ENCODE measurements at places on chromosomes 11 and 22.

GRCh38 chr11:94938095-94939055 is 35.0 kb downstream of the CWC15 start:
- DNase-seq, result no peak

GRCh38 chr11:2531987-2532703 is 87.3 kb downstream of the KCNQ1 start:
- DNase-seq, result no peak

GRCh38 chr11:47306484-47306844 is 36.5 kb downstream of the MADD start:
- no peak for DNase-seq

DNA sequence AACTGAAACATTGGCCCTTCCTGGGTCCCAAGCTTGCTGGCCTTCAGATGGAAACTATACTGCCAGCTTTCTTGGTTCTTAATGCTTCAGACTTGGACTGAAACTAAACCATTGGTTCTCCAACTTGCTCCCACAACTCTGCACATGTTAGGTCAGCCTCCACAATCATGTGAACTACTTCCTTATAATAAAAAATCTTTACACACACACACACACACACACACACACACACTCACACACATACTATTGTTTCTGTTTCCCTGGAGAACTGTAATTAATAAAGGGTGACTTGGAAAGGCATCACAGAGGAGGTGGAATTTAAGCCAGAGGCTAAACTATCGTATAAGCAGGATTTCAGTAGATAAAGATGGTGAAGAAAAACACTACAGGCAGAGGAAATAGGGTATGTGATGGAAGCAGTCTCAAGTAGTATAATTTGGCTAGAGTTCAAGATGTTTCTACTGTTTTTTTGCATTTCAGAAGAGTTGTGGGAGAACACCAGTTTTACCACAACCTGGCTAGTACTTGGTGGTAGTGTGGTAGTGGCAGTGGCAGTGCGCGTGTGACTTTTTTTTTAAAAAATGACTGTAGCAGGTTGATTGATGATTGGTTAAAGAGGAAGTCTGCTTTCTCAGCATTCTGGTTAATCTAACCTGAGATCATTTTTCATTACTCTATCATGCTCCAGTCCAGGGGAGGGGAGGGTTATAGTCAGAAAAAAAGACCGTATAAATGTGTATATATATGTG is 70.1 kb downstream of the PDE3B start:
- DNase-seq, result peak; percentile 65

DNA sequence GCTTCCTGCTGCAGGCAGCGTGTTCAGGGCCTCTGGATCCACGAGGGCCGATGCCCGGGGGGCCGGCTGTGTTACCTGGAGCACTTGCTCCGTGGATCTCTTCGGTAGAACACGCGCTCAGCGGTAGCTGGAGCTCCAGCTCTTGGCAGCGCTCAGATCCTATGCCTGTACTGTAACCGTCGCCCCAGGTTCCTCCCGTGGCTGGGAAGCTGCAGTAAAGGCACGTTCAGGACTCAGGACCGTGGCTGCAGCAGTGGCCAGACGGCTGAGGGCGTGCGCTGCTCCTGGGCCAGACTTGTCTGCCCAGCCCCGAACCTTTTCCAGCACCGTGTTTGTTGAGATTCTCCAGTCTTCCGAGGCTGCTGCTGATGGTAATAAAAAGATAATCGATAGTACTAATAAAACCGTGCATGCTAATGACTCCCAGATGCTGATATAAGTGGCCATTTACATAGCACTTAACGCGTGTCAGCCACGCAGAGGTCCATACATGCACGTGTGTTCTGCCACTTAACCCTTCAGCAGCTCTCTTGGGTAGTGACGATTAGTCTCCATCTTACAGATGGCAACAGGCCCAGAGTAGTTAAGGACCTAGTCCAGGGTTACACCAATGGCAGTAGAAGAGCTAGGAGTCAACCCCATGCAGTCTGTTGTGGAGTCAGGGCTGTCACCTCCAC is 1.4 kb downstream of the MOV10L1 start:
- DNase-seq, result no peak

DNA sequence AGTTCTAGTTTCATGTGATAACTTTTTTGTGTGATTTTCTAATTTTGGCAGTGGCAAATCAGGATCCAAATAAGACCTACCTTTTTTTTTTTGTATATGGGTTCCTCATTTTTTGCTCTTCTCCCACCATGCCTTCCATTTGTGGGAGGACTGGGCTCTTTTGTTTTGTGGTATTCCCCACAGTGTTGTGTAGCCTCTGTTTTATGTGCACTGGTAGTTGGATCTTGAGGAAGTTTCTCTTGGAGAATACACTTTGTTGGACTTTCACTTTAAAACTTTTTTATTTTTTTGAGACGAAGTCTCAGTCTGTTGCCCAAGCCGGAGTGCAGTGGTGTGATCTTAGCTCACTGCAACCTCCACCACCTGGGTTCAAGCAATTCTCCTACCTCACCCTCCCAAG is 39.7 kb downstream of the PPP6R3 start:
- DNase-seq, result no peak

DNA sequence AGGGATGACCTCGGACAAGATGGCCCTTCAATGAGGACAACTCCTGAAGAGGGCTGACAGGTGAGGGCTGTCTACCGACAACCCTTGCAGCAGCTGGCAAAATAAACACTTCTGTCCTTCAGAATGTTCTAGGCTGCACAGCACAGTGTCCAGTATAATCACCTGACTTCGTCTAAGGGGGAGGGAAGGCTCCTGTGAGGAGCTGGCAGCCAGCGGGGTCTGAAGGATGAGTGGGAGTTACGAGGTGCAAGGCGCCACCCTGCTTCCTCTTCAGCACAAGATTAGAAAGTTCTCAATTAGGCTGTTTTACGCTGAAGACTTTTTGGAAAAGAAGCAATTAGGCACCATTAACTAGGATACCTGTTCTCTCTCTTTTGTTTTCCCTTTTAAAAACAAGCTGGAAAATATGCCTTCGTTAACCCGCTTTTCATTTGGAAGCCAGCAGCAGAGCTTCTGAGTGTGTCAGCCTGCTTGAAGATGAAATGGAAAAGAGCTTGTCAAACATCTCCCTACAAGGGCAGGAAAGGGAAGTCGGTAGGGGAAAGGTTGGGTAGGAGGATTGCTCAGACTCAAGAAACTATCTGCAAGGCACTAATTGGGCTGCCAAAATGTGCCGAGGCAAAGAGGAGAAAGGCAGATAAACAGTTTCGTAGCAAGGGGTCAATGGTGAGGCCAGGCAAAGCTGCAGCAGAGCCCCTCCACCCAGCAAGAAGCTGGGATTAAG is 592.2 kb upstream of the CADM1 start:
- DNase-seq, result no peak

GRCh38 chr11:63417174-63417852 is 47.7 kb downstream of the SLC22A9 start:
- no peak for DNase-seq

GRCh38 chr11:74870485-74870884 is 78.4 kb downstream of the XRRA1 start:
- DNase-seq, result no peak

GRCh38 chr11:102279641-102280170 is 37.6 kb upstream of the BIRC3 start:
- DNase-seq, result no peak

DNA sequence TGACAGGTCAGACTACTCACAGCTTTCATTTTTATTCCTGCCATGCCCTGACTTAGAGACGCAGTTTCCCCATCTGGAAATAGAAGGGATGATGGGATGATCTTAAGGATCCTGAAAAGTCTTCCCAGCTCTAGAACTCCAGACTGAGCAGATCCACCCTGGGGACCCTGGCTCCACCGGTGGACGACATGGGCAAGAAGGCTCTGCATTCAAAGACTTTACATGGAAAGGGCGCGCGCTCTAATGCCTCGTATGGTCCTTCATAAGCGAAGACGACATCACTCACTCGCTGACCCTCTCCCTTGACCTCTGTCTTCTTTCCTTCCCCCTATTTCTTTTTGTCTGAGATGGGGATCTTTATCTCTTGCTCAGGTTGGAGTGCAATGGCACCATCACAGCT is 24.4 kb upstream of the PHF21B start:
- DNase-seq, result no peak

- DNase-seq, result no peak
These were observed 9.3 kb upstream of the SGSM3 start for GRCh38 chr22:40361100-40361499.

DNA sequence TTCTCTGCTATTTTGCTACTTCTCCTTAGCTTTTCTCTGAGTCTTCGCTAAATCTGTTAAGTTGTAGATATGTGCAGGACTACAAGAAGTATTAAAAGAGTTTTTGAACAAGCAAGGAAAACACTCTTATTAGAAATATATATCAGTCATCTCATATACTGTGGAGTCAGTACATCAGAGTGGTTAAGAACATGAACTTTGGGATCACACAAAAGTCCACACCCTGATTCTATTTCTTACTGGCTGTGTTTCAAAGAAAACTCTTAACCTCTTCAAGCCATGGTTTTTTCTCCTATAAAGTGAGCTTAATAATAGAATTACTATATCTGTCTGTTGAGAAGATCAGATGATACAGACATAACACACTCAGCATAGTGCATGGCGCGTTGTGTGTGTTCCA is 29.5 kb downstream of the MMP13 start:
- DNase-seq, result no peak

GRCh38 chr22:49954991-49955580 is 5.5 kb upstream of the PIM3 start:
- DNase-seq, result no peak

- no peak for DNase-seq
These were observed 18.2 kb upstream of the MOB2 start for GRCh38 chr11:1504581-1505290.

- DNase-seq, result no peak
These were observed 648.7 kb upstream of the CCDC179 start for GRCh38 chr11:23509023-23509422.

GRCh38 chr11:119794756-119795155 is 65.8 kb upstream of the NECTIN1 start:
- no peak for DNase-seq

GRCh38 chr11:88420165-88420791 is 82.7 kb upstream of the CTSC start:
- no peak for DNase-seq

DNA sequence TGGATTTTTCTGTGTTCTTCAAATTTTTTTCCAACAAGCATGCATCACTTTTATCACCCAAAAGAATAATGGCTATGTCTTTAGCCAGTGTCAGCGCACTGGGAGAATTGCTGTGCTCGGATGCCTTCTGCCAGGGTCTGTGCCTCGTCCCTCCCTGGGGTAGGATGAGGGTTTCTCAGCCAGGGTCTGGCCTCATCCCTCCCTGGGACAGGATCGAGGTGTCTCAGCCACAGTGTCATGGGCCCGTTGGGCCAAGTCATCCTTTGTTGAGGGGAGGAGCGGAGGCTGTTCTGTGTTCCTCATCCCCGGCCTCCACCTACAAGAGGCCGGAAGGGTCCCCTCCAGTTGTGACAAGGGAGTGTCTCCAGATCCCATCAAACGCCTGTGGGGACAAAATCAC is 22.7 kb downstream of the LINC01488 start:
- DNase-seq, result no peak

GRCh38 chr22:48488149-48488551 is 1339.5 kb downstream of the BRD1 start:
- no peak for DNase-seq

- DNase-seq, result no peak
These were observed 236.1 kb upstream of the CADM1 start for GRCh38 chr11:115740324-115740723.
